ENCODE measurements at places on chromosomes 13 and 19.

DNA sequence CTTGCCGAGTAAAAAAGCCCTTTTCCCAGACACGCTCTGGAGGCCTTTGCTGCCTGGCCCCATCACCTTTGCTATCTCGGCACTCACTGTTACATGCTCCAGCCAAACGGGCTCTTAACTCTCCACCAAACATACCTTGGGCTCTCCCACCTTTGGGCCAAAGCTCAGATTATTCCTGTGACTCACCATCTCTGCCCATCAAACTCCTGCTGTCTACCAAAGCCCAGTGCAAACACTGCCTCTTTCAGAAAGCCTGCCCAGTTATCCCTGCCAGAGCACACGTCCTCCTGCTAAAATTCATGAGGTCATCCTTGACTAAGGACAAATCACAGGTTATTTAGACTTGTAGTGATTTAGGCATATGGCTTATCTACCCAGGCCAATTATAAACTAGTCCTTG is 48.1 kb upstream of the SERPINE3 start:
- DNase-seq = peak; percentile 48

DNA sequence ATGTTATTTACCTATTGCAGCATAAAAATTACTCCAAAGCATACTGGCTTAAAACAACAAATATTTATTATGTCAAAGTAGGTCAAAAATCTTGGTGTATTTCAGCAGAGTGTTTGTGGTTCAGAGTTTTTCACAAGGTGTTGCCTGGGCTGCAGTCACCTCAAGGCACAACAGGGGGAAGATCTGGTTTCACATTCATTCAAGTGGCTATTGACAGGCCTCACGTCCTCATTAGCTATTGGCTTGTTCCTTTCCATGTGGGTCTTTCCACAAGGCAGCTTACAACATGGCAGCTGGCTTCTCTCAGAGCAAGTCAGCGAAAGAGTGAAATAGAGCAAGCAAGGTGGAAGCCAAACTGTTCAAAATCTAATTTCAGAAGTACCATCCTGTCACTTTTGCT is 602.9 kb downstream of the OLFM4 start:
- no peak for DNase-seq

DNA sequence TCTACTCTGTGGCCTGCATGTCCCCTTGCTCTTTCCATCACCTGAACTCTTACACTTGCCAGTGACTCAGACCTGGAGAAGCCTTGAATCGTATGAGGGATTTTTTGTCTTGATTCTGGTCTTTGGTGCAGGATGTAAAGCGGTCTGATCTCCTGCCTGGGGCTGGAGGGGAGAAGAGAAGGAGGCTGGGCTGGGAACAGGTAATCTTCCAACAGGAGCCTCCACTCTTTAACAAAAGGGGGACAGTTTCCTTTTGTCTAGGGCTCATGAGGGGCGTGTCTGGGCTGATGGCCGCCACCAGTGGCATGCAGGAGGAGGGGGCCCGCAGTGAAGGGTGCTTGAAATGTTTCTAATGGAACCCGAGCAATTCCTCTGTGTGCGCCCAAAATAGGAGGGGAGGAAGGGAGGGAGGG is 24.7 kb downstream of the NFIX start:
- peak; percentile 52 for DNase-seq

DNA sequence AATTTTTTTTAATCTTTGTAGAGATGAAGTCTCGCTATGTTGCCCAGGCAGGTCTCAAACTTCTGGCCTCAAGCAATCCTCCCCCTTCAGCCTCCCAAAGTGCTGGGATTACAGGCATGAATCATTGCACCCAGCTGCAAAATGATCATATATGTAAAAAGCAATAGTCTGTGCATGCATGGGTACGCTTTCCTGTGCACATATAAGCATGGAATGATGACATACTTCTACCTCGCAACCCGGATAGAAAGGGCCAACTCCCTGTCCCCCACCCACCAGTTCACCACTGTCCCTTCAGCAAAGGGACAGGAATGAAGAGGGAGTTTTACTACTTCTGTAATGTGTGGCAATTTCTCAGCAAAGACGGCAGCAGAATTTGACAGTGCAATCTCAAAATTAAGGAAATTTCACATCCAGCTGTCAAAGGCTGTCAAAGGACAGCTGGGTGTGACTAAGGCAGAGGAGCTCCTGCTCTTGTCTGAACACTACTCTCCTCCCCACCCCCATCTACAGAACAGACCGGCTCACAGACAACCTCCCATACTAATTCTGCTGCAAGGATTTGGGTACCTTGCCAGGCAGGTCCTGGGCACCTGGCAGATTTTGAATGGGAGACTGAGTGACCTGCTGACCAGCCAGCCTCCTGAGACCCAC is 95.6 kb downstream of the TSHZ3 start:
- DNase-seq = no peak

DNA sequence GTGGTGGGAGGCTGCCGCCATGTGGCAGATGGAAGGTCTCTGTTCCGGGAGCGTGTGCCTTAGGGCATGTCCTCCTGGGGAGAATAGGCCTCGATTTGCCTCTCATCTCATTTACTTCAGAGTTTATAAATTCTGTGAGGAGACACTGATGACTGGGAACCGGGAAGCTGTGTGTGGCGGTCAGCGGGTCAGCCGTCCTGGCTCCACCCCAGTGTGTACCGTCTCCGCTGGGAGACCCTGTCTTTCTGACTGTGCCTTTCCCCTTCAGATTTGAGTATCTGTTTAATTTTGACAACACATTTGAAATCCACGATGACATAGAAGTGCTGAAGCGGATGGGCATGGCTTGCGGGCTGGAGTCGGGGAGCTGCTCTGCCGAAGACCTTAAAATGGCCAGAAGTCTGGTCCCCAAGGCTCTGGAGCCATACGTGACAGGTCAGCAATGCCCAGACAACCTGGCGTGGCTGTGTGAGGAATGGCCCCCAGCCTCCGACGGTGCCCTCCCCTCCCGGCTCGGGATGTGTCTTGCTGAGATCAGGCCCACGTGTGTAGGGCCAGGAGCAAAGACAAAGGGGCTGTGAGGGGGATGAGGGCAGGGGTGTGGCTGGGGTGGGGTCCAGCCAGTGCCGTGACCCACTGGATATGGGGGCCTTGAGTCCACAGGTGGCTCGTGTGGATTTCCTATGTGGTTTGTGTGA is 21.6 kb downstream of the ATP4B start:
- DNase-seq = no peak

GRCh38 chr19:41223431-41224234 is 4.6 kb downstream of the AXL start:
- DNase-seq = peak; percentile 89

GRCh38 chr19:47406711-47407416 is 12.5 kb downstream of the MEIS3 start:
- DNase-seq = no peak

All from fibroblast of mammary gland (primary cell).